Myocyte (in vitro differentiated cells): ENCODE measurements at places on chromosomes 5 and 9.

GRCh38 chr9:131545003-131545785 is at the start of gene PRRT1B:
Gene PRRT1B, plus strand, starts transcription at chr9:131545523. Its CDS starts 93 bp downstream, at chr9:131545616.
- DNase-seq: no peak

DNA sequence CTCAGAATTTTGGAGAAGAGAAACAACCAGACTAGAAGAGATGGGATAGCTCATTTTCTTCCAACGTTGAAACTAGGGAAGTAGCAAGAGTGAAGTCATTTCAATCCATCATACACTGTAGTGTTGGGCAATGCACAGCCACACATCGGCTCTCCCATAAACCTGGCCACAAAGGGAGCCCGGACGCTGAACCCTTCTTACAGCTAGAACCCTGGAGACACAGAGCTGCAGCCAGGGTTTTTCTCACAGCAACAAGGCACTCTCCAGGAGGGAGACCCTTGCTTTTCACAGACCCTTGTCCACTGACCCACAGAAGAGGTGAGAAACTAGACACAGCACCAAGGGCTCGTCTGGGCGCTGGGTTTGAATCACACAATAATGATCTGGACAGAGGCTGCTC is 101.4 kb upstream of the FSTL4 start:
- no peak for DNase-seq

GRCh38 chr5:5533927-5534326 is 111.5 kb downstream of the ICE1 start:
- no peak for DNase-seq

DNA sequence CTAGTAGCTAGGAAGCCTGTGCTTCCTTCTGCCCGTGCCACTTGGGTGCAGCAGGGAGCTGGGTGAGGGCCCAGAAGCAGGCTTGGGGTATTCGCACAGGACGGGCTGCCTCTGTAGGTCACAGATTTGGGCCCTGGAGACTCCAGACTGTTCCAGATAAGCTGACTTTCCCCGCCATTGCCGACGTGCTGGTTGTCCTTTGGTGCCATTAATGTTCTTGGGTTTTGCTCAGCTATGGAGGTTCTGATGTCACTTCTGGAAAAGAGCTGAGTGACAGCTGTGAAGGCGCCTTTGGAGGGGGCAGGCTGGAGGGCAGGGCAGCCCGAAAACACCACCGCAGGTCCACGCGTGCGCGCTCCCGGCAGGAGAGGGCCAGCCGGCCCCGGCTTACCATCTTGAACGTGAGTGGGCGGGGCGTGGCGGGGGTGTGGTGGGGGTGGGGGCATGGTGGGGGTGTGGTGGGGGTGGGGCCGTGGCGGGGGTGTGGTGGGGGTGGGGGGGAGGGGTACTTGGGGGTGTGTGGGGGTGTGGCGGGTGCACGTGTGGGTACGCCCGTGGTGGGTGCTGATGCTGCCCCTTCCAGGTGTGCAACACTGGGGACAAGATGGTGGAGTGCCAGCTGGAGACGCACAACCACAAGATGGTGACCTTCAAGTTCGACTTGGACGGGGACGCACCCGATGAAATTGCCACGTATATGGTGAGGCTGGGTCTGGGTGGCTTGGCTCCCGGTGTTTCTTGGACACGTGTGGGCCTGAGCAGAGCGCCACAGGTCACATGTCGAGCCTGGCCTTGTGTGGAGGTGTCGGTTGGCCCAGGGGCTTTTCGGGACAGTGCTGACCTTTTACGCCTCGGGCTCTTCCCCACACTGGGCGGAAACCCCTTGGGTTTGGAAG is 79.6 kb downstream of the WNK2 start:
- DNase-seq: no peak

DNA sequence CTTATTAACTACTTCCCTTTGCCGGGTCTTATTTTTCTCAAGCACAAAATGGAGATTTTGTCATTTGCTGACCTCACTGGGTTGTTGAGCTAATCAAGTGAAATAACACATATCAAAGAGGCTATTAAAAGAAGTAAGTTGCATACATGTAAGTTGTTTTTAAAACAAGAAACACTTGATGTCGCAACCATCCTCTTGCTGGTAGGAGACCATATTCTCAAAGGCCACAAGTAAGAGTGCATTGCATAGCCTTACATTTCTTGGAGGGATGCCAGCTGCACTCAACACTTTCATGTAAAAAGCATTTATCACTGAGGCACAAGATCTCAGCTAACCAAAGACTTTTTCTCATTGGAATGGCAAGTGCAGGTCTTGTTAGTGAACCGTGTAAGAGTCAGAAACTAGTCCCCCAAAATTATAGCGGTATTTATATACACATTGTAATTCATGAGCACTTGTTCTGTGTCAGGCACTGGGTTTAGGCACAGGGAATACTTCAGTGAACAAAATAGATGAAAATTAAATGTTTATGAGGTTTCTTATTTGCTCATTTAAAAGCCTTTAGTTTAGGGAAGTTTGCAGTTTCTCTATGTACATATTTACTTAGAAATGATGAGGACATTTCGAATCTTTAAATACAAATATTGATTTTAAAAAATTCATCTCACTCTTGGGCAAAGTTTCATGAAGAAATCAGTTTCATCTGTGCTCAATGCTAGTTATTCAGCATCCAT is 72.0 kb downstream of the ZFAND5 start:
- no peak for DNase-seq

DNA sequence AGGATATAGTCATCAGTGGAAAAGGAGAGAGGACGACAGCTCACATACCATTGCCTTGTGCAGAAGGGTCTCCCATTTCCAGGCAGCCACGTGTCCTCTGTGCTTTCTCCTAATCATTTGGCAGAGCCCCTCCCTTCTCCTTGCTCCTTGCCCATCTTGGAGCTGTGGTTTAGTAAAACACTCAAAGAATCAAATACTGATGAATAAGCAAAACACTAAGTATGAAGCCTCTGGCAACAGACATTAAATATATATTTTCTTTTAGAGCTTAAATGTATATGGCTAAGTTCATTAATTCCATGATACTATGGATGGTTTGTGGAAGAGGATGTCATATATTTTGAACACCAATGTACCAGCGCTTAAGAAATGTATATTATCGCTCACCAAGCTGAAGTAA is 278.5 kb downstream of the SAXO1 start:
- DNase-seq: no peak
